ENCODE measurements at places on chromosomes 1 and 21. TPM values are rescaled to one million over a fixed set of nuclear protein-coding genes. Genes with fewer than 3 reads are reported as not detected.

DNA sequence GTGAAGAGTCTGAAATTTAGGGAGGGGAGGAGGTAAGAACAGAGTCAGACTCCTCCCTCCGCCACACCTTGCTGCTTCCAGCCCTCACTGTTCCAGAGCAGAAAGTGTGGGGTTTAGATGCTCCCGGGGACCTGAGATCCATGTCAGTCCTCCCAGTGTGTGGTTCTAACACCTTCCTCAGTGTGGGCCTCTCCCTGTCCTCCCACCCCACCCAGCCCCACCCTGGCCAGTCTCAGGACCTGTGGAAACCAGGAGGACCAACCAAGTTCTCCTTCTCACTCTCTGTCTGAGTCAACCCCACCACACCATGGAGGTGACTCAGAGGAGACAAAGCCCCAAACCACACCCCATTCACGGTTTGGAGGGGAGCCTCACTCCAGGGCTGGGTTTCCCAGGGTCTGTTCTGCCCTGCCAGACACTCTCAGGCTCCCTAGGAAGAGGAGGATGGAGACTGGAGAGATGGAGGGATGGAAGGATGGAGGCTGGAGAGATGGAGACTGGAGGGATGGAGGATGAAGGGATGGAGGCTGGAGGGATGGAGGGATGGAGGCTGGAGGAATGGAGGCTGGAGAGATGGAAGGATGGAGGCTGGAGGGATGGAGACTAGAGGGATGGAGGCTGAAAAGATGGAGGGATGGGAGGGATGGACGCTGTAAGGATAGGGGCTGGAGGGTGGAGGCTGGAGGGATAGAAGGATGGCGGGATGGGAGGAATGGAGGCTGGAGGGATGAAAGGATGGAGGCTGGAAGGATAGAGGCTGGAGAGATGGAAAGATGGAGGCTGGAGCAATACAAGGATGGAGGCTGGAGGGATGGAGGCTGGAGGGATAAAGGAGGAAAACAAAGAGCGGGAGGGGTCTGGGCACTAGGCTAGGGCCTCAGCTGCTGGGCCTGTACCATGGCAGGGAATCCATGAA lies 100.9 kb upstream of the RUNX3 start:
- DNase-seq = no peak

GRCh38 chr1:198160222-198160621 lies 3.4 kb downstream of the NEK7 start:
- DNase-seq = no peak

The SPATA21 gene
- under 0.01 TPM for total RNA-seq

GRCh38 chr1:176826265-176826664 lies 338.2 kb downstream of the ASTN1 start:
- DNase-seq = no peak

- no peak for DNase-seq
Measured at GRCh38 chr1:168469690-168470089, 74.1 kb downstream of the XCL2 start.

DNA sequence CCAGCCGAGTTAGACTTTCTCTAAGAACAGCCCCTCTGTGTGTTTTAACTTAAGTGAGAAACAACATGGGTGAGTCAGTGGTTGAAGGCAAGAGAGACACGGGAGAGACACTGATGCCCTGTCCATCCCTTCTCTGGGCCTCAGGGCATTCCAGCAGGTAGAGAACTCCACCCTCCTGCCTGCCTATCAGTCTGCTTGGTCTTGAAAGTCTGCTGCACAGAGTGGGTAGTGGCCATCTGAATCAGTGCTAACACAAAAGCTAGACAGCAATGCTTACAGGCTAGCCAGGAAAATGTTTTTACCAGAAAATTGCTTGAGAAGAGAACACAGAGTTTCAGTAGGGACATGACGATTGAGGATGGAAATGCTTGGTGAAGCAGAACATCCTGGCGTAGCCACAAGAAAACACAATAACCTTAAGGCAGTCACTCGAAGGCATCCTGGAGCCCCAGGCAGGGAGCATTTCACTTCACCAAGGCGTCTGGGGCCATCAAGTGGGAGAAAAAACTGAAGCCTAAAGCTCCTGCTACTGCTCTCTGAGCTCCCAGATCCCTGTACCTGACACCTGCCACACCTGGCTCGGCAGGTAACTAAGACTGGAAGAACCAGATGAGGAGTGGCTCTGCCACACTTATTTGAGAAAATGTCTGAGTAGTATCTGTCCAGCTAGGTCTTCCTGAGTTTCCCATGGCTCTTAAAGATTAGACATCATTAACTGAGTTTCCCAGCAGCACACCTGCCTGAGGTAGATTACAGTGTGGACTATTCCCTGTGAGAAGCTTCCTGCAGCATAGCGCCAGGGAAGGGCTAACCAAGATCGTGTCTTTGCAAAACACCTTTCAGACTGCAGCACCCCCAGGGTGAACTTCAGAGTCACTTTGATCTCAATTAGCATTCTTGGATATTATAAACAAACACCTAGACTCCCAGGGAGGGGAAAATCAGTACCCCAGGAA lies 18.1 kb upstream of the LBR start:
- DNase-seq = peak; percentile 65

DNA sequence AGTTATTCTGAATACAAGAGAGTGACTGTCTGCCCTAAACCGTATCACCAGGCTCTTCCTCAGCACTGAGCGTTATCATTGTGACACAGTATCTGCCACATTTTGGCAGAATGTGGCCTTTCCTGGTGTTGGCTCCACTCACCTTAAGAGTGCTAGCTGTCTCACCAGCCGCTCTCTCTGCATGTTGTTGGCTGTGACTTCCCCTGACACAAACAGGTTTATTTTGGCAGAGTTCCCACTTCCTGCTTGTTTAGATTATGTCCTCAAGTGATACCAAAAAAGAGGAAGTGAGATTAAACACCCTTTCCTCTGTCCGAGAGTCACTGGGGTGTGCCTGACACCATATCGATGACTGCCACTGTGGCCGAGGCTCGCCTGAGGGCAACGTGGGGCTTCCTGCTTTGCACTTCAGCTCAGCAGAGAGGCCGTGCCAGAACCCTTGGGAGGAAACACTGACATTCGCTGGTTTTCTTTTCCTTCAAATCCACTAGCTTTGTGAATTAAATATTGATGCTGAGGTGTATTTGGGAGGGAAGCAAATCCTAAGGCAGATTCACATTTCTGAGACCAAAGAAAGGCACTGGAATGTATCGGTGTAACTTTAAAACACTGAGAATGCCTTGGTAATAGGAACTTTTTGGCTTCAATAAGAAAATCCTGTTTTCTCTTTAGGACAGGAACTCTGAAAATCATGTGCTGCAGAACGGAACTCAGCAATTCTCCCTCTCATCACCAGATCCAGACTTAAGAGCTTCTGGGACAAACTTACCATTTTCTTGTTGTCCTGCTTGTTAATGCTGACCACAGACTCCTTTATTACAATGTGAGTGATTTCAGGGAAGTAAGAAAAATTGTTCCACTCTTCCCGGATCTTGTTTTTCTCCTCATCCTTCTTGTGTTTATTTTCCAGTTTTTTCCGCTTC lies 102.1 kb downstream of the JAK1 start:
- DNase-seq = peak; percentile 88

The ALG14 gene
- 2.2 TPM for total RNA-seq

The ILDR2 gene
- 1.0 TPM for total RNA-seq

DNA sequence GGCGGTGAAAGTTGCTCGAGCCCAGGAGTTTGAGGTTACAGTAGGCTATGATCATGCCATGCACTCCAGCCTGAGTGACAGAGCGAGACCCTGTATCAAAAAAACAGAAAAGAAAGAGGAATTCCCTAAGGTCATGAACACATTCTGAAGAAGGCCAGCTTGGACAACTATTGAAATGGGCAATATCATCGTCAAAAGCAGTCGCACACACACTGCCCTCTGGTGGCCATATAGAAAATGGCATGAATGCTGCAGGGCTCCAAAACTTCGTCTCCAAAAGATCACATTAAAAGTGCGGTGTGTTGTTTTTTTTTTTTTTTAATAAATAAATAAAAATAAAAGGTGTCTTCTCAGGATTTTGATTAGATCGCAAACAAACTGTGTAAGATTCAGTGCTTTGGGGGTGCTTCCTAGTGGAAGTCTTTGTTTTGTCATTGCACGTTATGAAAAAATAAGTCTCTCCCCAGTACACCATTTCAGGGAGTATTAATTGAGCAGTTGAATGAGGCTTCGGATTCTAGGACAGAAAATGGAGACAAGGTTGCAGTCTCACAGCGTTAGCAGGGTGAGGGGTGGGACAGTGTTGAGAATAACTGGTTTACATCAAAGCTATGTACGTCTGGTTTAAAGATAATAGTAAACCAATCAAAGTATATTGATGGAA lies 87.5 kb upstream of the FMN2 start:
- peak; percentile 43 for DNase-seq

The ARTN gene
- not detected for total RNA-seq

DNA sequence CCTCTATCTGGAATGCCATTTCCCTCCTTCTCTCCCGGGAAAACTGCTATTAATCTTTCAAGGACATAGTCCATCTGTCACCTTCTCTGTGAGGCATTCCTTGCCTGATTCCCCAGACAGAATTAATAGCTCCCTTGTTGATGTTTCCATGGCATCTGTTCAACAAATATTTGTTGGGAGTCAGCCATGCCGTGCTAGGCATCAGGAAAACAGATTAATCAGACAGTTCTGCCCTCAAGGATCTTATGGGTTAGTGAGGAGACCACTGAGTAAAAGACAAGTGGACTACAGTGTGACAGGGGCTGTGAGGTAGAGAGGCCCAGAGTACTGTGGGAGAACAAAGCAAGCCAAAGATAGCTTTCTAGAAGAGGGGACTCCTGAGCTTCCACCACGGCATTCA lies 11.4 kb upstream of the MAGOH start:
- DNase-seq = no peak

The CA6 gene
- not detected for total RNA-seq

DNA sequence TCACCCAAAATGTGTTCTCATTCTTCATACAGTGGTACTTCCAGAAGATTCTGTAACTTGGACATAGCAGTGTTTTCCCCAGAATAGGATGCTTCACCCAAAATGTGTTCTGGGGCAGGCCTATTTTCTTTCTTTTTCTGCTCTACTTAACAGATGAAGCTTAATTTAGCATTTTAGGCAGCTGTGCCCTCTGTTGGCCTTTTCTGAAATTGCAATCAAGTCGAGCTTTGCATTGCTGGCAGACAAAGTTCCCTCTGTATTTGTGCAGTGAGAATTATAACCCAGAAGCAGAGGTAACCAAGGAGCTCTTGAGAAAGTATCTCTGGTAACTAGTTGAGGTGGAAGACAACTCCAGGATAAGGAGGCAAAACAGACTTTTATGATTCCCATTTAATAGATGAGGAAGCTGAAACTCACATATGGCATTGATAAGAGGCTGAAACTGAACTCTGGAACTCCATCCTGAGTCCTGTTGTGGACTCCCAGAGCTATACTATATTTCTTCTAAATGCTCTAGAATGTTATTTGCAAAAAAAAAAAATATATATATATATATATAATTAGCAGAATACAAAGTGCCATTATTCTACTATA lies 50.3 kb upstream of the L1TD1 start:
- peak; percentile 68 for DNase-seq

The ORC1 gene
- 11.2 TPM for total RNA-seq

DNA sequence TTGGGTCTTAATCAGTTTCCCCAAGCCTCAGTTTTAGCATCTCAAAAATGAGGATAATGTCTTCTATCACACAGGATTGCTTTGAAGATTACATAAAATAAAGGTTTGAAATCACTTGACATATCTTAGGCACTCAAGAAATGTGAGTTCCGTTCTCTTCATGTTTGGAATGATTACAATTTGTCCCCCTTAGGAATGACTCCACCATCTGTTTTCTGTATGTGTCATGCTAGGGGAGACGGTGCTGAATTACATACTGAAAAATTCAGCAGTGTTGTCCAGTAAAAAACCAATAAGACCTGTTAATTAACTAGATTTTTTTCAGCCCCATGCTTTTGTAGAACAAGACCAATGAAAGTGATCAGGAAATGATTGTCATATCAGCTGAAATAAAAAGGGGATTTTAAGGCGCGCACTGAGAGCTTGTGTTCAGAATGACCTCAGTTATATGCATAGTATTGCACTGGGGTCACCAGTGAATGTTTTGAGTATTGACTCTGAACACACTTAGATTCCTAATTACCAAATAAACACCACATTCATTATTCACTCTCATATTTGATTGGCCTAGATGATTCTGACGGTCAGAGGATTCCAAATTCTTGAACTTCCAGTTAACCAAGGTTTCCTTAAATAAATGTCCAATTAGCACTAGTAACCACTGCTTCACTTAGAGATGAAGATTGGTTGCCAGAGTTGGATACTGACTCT lies 114.5 kb upstream of the KCNK2 start:
- DNase-seq = no peak

The RORC gene
- total RNA-seq = under 0.01 TPM

DNA sequence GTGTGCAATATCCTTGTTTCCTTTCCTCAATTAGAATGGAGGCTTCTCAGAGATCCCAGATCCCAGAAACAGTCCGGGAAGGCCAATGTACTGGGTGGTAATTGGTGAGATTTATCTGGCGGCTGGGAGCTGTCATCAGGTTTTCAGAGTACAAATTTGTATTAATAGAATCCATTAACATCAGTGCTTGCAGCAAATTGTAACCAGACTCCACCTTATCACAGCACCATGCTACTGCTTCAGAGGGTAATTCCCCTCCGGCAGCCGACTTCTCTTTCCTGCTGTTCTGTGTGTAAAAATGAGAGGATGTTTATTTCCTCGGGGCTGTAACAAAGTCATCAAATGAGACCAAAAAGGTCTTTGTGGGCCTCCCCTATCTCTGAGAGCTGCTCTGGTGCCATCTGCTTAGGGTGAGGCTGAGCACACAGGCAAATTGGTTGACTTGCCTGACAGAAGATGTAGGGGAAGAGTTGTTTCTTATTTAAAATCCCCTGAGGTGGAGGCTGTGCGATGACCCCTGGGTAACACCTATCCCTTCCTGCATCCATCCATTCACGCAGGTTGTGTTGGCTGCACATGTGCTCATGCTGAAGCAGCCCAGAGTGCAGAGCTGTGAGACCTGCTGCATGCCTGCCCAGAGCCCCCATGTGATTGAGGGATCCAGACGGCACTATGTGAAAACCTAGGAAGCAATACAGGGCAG lies 19.2 kb downstream of the NFASC start:
- no peak for DNase-seq

- no peak for DNase-seq
Measured at GRCh38 chr21:42691901-42692559, 38.6 kb downstream of the PDE9A start.

DNA sequence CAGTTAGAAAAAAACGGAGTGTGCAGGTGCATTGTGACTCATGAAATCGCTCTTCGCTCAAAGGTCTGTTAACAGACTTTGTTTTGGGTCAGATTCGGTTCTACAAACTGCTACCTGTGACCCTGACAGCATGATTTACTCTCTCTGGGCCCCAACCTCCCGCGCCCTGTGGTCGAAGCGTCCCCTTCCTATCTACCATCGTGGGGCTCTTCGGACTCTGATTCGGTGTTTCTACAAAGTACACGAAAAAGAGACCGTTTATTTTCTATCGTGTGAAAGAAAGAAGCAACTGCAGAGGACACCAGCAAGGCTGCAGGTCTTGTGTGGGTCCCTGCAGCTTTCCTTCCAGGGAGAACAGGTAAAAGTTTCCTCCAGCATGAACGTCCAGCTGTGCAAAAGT lies 29.4 kb upstream of the SLC19A1 start:
- no peak for DNase-seq

The SAMD13 gene
- 1.5 TPM for total RNA-seq

Measured in dermis blood vessel endothelial cell (primary cell).